Cortex of kidney (tissue), 1 donor: ENCODE measurements at places on chromosomes 5 and 9.

DNA sequence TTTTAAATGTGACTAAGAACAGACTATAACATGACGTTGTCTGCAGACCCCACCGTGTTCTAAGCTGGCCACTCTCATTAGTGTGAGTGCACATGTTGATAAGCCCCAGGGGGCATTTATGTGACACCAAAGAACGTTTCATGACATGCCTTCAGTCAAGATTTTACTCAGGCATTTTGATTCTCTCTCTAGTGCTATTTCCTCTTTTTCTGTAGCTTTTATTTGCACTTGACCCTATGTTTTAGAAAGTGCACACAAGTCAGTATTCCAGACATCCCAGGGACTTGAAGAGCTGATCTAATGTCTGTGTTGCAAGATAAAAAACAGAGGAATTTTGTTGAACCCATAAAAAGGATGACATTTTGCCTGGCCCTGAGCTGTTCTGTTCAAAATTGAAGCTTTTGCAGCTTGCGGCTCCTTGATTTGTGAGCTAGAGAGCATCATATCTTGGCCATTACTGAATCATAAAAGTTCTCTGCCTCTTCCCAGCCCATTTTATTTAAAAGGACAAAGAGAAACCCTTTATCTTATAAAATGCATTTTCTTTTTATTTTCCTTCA lies 80.9 kb upstream of the TYRP1 start:
- DNase-seq = no peak

DNA sequence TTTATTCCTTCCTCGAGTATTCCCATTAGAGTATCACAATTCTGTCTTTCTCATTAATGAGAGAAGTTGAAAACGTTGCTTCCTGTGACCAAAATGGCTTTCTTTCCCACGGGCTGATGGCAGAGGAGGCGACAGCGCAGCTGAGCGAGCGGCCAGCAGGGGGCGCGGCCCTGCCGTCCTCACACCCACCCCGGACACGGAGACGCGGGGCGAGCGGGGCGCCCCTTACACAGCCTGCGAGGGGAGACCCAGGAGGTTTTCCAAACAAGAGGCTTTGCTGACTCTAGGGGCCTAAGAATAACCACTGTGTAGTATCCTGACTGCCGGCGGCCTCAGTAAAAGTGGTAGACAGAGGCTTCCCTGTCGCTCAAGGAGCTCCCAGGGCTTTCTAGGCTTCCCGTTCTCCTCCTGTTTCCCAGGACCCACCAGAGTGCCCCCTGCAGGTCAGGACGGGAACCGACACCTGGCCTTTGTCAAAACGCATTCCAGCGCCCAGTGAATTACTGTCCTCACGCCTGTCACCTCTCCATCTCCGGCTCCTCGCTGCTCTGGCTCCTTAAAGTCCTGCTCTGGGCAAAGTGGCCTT lies 27.3 kb upstream of the FGF1 start:
- DNase-seq = no peak

DNA sequence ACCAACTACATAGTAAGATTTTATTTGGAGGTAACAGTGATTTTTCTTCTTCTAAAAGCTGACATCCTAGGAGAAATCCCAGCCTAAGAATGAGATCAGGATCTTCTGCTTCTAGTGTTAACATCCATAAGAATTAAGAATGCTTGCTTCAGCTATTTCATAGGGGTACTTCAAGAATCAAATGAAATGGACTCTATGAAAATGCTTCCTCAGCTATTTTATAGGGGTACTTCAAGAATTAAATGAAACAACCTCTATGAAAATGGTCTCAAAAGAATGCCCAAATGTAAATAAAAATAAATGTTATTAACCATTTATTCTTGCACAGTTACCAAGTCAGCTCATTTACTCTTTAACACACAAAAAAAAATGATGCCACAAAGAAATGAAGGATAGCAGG lies 31.5 kb downstream of the ZNF608 start:
- no peak for DNase-seq

DNA sequence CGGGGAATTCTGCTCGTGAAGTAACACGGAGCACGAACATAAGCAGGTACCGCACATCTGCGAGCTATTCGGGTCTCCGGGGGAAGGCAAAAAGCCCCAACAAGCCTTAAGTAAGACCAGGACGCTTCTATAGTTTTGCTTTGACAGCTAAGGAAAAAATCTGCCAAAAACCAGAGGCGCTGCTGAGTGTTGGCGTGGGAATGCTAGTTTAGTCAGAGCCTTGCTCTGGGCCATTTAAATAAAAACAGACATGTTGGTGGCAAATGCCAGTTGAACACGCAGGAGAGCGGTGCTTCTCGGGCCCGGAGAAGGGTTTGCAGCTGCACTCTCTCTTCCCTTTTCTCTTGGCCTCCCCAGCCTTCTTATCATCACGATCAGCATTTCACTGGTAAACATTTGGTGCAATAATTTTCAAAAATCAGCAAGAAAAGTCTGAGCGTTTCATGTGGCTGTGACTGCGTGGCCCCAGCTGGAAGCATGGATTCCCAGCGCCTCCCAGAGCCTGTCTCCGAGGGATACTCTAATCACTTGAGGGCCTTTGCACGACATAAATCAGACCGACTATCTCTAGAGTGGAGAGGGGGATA lies 6.4 kb upstream of the NOTCH1 start:
- no peak for DNase-seq

DNA sequence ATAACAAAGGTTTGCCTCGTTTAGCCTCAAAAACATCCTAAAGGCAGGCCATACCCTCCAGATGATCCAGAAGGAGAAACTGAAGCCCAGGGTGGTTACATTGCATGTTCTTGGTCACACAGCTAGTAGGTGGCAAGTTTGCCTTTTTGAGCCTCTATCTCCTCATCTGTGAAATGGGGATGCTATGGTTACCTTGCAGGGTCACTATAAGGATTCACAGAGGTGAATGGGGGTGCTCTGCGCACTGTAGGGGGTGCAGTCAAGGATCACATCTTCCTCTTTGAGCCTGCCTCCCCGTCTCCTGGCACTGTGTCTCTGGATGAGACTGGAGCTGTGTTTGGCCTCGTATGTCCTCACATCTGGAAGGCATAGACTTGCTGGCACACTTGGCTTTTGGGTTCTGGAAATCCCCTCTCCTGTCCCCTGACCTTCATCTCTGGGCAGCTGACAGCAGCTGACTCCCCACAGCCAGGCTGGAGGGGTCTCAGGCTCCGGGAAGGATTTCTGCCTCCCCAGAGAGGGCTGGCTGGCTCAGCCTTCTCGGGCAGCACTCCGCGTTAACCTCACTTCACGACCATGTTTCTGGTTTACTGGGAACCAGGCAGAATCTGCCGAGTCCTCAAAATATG lies 167.7 kb downstream of the RGS3 start:
- no peak for DNase-seq

DNA sequence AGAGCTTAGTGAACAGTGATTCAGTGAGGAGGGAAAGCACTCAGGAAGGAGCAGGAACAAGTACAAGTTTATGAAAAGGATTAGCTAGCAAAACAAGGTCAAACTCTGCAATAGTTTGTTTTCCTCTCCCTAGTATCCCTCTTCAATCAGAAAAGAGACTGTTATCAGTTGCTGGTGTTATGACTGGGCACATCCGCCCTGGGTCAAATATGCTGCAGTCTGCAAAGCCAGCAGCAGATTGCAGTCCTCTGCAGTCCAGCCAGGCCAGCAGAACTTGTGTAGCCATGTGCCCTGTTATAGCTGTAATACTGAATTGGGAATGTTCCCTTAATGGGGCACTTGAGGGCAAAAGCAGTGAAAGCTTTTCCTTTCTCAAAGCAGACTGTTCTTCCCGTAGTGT lies 12.0 kb downstream of the PCDHAC2 start:
- no peak for DNase-seq

- no peak for DNase-seq
Observed at GRCh38 chr5:136763548-136763947, 398.2 kb upstream of the TRPC7 start.

GRCh38 chr5:58453306-58453705 lies 6.6 kb downstream of the PLK2 start:
- DNase-seq = no peak

GRCh38 chr5:61084658-61085057 lies 77.6 kb downstream of the SMIM15 start:
- DNase-seq = no peak

DNA sequence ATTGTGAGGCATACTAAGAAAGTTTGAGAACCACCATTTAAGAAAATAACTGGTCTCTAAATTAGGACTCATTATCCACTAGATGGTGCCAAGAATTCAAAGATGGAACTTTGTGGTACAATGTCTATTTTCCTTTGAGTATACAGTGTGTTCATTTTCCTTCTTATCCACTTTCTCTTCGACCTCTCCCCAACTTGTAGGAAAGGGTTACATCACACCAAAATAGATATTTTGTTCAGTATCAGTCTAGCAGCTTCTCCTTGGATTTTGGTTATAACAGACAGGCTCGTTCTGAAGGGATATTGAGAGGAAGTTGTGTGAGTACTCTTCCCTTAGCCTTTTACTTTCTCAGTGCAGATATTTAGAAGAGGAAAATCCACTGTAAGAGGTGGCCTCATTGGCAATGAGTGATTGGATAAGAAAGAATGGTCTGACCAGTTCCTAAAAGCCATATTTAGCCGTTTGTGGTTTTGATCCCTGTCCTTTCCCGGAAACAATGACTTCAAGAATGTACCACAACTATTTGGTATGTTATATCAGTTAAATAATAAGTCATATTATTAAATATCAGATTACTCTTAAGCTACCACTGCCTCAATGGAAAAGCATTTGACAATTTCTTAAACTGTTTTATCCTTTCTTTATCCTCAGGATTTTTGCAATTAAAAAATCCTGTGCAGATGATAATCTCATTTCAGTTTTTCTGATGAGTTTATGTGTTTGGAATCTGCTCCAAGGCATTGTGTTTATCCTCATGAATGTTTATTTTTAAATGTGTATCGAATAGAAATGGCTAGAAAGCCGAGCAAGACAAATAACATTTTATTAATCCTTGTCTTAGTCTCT lies 69.0 kb upstream of the GRAMD2B start:
- DNase-seq = no peak

- DNase-seq = no peak
Observed at GRCh38 chr9:77981332-77981731, 50.3 kb downstream of the GNAQ start.

GRCh38 chr5:68316469-68316868 lies 100.9 kb downstream of the PIK3R1 start:
- no peak for DNase-seq

- DNase-seq = no peak
Observed at GRCh38 chr5:124645396-124645795, 101.0 kb downstream of the ZNF608 start.

- no peak for DNase-seq
Observed at GRCh38 chr9:137581361-137582285, 2.9 kb upstream of the DPH7 start.

DNA sequence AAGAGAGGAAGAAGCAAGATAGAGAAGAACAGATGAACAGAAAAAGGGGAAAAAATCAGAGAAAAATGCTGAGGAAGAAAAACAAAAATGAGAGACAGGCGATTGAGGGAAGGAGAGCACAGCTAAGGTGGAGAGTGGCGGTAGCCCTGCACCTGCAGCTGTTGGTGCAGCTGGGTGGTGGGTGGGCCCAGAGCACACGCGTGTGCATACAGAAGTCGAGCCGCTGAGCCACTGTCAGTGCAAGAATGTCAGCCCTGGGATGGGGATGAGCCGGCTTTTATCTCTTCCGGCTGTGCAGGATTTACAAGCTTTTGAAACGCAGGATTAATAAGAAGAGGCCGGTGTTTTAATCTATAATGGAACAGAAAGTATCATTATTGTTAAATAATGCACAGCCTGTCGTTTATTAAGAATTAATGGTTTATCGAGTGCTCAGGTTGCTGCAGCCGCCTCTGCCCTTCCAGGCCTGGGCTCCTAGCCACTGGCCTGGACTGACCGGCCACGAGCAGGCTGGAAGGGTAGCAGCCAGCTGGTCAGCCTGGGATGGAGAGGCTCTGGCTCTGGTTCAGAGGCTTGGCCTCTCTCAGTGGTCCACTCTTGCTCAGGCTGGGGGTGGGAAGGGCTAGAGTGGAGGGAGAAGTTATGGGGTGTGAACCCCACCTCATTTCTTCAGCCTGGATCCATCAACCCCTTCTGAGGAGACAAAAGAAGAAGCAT lies 68.7 kb downstream of the PCDH1 start:
- no peak for DNase-seq

- no peak for DNase-seq
Observed at GRCh38 chr5:7813576-7813975, 37.4 kb downstream of the CFAP90 start.

- DNase-seq = no peak
Observed at GRCh38 chr5:96537386-96537785, 104.3 kb upstream of the PCSK1 start.

- DNase-seq = no peak
Observed at GRCh38 chr9:5468850-5469249, 18.5 kb downstream of the CD274 start.

DNA sequence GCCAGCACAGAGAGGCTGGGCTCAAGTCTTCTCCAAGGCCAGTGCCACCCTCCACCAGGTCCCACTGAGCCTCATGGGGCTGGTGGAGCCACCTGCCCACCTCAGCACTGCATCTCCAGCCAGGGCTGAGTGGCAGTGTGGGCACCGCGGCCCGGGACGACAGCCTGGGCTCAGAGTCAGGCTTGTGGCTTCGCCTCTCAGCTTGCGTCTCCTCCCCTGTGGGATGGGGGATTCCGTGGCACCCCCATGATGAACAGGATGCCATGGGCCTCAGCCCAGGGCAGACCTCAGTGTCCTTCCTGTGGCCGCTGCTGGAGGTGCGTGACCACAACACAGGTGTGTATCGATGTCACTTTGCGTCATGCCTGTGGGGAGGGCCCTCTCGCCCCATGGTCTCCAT lies 136.4 kb upstream of the PPP1R26 start:
- DNase-seq = no peak

GRCh38 chr5:147510885-147511284 lies 1.0 kb upstream of the DPYSL3 start:
- no peak for DNase-seq

GRCh38 chr9:19620326-19620725 lies 168.5 kb downstream of the SLC24A2 start:
- no peak for DNase-seq

- DNase-seq = no peak
Observed at GRCh38 chr9:136110082-136111061, 8.3 kb downstream of the TMEM250 start.

DNA sequence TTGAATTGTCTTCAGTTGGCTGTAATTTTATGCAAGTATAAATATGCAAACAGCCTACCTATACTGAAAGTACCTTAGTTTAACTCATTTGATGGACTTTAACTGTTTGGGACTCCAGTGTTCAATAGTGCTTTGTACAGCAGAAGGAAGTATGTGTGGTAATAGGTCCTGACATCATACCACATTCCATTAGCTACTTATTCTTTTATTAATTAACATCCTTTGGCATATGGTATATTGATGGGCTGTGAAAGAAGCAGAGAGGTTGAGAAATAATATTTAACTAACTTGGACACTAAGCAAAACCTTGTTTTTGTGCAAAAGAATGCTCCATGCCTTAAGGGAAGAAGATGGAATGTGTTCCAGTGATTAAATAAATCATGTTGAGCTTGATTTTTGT lies 97.6 kb upstream of the SEMA6A start:
- DNase-seq = no peak

- no peak for DNase-seq
Observed at GRCh38 chr9:112785986-112786385, 35.4 kb downstream of the SNX30 start.

DNA sequence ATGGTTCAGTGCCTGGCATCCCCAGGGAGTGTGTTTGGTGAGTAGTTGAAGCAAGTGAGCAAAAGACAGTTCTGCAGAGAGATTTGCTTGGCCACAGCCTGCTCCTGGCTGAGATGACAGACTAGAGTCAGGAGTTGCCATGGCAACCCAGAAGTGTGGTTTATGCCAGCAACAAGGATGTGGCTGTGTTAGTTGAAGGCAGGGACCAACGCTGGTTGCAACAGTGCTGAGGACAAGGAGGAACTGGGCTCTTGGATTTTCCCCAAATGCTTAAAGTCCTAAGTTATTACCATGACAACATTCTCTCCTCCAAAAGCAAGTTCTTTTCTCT lies 2.7 kb downstream of the NXNL2 start:
- no peak for DNase-seq
